ENCODE measurements at places on chromosomes 3 and 15. TPM values are rescaled to one million over a fixed set of nuclear protein-coding genes. Genes with fewer than 3 reads are reported as not detected.

The FAM81A gene
- total RNA-seq = 6.6 TPM

The PLCH1 gene
- 3.8 TPM for total RNA-seq

The USP50 gene
- not detected for total RNA-seq

DNA sequence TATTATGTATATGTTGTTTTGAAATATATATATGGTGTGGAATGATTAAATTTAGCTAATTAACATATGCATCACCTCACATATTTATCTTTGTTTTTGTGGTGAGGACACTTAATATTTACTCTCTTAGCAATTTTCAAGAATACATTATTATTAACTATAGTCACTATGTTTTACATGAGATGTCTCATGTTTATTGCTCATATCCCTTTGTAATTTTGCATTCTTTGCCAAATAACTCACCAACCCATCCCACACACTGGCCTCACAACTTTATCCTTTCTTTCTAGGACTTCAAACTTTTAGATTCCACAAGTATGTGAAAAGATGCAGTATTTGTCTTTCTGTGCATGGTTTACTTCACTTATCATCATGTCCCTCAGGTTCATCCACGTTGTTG is 950.2 kb upstream of the CADM2 start:
- no peak for DNase-seq

DNA sequence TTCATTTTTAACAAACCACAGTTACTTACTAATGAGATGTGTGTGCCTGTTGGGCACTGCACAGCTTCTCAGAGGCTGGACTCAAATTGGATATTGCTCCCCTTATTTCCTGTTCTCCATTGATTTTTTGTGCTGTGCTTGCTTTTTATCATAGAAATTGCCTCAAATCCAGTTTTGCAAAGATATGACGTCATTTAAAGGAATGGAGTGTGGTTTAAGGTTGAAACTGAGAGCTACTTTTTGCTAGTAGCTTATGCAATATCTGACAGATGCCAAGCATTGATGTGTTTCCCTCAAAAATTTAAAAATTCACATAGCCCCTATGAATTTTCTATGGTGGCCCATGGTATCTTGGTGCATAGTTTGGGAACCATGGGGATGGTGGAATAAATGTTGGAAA is 67.7 kb upstream of the ROPN1 start:
- DNase-seq = no peak
